NCI-H460 (cell line): ENCODE measurements at places on chromosomes 12 and 14.

DNA sequence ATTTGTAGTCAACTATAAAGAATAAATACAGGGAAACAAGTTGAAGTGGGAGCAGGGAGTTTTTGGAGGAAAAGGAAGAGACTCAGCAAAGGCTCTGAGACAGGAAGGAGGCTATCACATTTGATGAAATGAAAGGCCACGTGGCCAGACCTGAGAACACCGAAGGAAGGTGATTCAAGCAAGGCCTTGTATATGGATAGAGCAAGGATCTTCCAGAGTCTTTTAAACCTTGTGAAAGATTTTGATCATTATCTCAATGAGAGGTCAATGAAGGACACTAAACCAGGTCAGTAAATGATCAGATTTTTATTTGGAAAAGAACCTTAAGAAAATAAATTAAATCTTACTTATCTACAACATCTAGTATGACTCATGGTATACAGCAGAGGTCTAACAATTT lies 523.5 kb downstream of the SLC16A7 start:
- no peak for DNase-seq

DNA sequence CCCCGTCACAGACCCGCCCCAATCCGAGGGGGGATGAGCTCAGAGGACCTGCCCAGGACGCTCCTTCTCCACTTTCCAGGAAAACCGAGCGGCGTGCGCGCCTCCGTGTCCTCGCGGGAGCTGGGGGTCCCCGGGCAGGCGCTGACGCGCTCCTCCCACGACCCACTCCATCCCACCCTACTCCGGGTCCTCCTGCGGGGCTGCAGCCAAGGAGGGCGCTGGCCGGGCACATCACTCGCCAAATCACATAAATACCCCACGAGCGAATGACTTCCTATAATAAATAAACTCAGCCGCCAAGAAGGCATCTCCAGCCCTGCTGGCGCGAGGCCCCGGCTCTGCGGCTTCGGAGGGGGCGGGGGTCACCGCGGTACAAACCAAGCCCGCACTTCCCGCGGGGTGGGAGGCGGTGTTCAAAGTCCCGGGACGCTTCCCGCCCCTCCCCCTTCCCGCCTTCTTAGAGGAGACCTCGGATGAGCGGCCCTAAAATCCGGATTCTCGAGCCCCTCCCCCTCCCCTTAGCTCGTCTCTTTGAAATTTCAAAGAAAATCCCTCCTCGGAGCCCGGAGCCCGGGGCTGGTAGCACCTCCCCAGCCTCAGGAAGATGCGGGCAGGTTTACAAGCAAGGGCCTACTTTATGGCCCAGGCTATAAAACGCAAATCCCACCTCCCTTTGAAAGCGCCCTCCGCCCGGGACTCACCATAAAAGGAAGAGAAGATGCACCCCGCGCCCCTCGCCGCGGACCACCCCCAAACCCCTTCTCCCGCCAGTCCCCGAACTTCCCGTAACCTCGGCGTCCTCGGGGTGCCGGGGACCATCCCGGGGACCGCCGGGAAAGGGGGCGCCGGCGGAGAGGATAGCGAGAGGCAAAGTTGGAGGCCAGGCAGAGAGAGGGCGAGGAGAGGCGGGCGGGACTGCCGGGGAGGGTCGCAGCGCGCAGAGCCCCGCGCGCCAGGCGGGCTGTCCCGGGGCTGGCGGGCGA lies 712 bp upstream of the FZD10 start:
- no peak for DNase-seq

- no peak for DNase-seq
Measured at GRCh38 chr12:40828593-40828990, 136.4 kb downstream of the CNTN1 start.

DNA sequence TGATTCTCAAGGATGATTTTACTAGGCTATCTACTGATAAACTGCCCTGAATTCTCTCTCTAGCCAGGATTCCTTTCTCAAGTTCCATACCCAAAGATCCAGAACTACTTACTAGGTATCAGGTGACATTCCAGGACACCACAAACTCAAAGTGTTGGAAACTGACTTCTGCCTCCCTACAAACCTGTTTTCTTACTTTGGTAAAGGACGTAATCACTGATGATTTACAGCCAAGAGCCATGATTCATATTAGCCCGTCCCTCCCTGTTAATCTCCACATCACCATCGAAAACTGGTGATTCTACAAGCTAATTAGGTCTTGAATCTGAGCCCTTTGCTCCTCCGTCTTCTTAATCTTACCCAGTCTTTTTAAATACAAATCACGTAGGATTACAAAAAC lies 1.0 kb upstream of the ATG14 start:
- no peak for DNase-seq

DNA sequence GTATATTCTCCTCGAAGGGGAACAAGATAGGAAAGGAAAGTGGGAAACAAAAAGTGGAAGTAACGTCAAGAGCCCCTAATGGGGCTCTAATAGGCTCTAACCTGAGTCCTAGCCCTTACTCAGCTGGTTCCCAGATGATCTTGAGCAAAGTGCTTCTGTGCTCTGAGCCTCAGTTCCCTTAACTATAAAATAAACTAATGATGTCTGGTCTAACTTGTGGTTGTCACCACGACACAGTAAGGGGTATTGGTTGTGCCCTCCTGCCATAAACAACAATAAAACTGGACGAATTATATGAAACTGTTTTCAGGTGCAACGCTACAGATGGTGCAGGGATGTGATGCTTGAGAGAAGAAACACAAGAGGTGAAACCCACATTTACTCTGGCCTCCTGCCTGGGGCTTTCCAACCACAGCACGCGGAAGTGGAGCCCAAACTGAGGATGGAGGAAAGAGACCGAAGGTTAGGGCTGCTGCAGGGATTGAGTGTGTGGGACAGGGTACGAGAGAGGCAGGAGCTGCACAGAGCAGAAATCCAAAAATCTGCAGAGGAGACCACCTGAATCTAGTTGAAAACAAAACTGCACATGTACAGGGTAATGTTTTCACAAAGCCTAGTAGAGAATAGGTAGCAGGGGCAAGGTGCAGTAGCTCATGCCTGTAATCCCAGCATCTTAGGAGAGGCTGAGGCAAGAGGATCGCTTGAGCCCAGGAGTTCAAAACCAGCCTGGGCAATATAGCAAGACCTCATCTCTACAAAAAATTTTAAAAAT lies 45.6 kb upstream of the BCL2L14 start:
- DNase-seq, result no peak

DNA sequence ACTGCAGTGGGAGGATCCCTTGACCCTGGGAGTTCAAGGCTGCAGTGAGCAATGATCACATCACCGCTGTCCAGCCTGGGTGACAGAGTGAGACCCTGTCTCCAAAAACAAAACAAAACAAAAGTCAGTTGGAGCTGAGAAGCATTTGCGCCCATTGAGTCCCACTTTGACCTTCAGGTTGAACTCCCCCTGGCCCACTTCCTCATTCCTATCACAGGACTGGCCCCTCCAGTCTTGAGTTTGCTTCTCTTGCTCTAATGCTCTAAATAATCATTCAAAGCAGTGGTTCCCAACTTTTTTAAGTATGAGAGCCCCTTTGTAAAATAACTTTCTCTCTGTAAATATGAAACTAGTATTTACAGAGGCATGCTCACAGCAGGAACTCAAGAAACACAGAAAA lies 28.0 kb upstream of the GSC start:
- no peak for DNase-seq

DNA sequence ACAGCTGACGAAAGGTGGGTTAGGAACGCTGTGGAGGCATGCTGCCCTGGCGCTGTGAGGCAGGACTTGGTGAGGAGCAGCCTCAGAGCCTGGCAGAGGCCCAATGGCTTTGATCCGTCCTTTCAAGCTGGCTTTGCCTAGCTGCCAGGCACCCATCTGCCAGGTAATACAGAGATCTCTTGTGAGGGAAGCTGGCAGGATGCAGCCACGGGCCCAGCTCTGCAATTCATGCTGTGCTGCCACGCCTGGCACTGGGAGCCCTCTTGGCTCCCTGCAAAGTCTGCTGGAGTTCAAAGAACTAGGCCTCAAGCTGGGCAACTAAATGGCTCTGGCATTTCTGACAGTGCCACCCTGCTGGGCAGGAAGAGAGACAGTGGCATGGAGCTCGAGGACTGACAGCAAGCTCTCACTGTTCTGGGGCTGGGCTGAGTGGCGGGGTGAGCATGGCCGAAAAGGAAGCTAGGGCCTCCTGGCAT lies 18.7 kb downstream of the IQSEC3 start:
- no peak for DNase-seq

- DNase-seq, result no peak
Measured at GRCh38 chr12:63319936-63320633, 169.1 kb upstream of the AVPR1A start.

DNA sequence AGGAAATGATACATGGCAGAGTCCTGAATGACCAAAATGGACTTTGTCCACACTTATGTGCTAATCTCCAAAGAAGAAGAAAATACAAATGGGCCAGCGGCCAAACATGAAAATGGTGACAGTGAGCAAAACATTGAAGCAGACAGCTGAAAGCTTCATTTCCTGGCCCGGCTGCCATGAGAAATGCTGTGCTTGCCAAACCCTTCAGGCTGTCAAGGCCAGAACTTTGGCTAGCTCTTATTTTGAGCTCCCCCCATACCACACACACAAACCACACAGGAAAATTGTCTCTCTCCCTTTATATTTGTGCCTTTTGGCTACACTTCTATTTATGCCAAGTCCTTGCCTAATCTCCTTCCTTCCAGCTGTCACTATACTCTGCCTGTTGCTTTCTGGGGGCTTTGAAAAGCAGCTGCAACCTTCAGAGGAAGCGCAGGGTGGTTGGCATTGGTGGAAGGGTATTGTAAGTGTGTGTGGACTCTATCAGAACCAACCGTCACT lies 323.8 kb downstream of the RAD51B start:
- peak; percentile 60 for DNase-seq

DNA sequence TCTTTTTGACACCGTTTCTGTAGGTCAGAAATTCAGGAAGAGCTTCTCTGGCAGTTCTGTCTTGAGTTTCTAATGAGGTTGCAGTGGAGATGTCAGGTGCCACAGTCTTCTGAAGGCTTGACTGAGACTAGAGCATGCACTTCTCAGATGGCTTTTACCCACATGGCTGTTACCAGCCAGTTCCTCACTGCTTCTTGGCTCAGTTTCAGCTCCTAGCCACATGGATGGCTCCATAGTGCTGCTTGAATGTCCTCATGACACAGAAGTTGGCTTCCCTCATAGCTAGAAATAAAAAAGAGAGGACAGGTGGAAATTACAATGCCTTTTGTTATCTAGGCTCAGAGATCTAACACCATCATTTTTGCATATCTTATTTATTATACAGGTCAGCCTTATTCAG lies 38.1 kb upstream of the SLC2A13 start:
- DNase-seq, result no peak

DNA sequence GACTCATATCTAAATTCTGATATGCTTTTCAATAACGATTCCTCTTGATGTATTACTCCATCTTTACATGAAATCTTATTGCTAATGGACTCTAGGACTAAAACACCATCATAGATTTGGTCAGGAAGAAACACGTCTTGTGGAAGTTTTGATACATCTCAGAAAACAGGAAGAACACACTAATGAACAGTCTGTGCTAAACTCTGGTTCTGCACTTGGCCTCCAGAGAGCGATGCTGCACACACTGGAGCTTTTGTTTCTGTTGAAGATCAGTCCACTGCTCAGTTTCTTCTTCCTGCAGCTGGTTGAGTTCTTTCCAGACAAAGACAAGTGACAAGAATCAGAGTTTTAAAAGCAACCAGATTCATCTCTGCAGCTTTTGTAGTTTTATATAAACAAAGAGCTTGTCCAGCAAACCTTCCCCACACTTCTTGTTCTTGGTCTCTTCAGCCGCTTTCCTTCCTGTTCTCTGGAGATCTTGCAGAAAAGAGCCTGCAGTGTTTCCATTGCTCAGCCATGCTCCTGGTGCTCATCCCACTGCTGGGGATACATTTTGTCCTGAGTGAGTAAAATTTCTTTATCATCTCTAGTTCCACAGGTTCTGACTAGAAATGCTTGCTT lies 229.1 kb upstream of the OR4E1 start:
- DNase-seq, result no peak

DNA sequence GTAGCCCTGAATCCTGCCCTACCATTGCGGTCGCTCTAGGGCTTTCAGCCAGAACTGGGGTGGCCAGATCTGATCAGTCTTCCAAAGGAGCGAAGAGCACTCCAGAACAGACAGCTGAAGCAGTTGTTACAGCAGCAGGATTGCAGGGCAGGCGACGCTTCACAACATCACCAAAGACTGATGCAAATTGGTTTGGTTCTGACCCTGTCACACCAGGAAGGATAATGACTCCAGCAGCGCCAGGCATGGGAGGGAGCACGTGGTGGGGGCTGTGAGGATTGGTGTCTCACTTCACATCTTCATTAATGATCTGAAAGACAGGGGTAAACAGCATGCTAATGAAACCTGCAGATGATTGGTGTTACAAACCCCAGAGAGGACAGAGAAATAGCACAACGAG lies 30.6 kb upstream of the VSX2 start:
- DNase-seq, result no peak

DNA sequence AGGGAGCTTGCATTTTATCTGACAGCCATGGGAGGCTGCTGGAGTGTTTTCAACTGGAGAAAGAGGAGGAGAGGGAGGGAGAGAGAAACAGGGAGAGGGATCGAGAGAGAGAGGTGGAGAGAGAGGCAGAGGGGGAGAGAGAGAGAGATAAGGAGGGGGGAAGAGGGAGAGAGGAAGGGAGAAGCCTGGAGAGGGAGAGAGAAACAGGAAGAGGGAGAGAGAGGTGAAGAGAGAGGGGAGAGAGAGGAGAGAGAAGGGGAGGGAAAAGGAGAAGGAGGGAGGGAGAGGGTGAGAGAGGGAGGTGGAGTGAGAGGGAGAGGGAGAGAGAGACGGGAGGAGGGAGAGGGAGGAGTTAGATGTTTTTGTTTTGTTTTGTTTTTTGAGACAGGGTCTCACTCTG lies 45.6 kb downstream of the DNAH10 start:
- DNase-seq, result no peak

- DNase-seq, result no peak
Measured at GRCh38 chr14:74918380-74918779, 4.7 kb downstream of the RPS6KL1 start.

GRCh38 chr12:6062757-6063735 lies 61.4 kb downstream of the VWF start:
- DNase-seq, result peak; percentile 40

GRCh38 chr12:79932357-79932756 lies 2.5 kb downstream of the PPP1R12A start:
- DNase-seq, result no peak

DNA sequence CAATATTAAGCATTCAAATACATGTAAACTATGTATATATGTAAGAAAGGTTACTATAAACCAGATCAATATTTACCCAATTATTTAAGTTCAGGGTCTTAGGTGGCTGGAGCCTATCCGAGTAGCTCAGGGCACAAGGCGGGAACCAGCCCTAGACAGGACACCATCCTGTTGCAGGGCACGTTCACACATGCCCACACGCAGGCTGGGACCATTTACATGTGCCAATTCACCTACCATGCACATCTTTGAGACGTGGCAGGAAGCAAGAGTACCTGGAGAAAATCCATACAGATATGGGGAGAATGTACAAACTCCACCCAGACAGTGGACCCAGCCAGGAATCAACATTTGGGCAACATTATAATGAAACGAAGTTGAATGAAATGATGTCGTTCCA lies 263.0 kb upstream of the E2F7 start:
- DNase-seq, result no peak

GRCh38 chr12:107731366-107731765 lies 29.6 kb downstream of the PRDM4 start:
- no peak for DNase-seq
